DMS 273 treated with DMSO at 0.1 percent for 48 hours (cell line): ENCODE measurements at places on chromosomes 2 and 18.

DNA sequence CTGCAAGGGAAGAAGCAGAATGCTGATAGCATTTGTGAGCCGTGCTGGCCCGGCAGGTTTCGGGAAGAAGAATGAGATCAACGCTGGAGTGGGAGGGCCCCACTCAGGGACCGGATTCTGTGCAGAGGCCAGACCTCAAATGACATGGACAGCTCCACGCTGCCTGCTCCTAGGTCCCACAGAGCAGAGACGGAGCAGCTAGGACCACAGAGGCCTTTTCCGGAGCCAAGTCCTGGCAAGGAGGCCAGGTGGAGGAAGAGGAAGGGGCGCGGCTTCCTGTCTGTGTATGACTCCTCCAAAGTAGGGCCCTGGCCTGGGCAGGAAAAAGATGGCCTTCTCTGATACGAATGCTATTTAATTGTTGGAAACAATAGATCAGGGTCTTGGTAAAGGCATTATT, 139.9 kb downstream of the LRRC30 start:
- no peak for DNase-seq

- no peak for DNase-seq
These were observed 309.4 kb downstream of the PTPRM start for GRCh38 chr18:7876354-7877104.

DNA sequence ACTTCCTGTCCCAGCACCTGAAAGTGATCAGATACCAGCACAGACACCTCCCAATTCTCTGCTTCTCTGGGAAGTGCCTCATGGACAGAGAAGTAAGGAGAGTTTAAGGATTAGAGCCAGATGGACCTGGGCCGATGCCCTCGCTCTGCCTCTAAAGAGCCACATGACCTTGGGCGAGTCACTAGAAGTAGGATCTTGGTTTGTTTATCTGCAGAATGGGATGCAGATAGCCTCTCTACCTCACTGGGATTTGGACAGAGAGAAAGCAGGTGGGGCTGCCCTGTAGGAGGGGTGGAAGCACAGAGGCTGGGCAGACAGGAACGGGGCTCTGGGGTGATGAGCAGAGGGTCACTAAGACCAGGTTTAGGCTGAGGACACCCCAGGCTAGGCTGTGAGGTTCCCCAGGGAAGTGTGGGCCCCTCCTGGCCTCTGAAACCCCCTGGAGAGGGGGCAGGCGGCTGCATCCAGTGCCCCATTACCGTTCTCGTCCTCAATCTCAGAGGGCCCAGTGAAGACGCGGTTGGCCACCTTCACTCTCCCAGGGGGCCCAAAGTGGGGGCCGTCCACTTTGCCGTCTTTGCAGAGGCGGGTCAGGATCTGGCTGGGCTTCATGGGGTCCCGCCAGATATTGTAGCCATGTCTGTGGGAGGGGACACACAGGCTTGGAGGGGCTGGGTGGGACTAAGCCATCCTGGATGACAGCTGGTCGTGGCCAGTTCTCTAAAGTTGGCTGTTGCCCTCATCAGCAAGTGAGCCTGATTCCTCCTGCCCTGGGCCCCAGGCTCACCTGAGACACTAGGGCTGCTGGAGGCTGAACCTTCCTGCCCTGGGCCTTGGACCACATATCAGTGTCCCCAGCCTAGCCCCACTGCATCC, 13.3 kb downstream of the OTOF start:
- DNase-seq = no peak

DNA sequence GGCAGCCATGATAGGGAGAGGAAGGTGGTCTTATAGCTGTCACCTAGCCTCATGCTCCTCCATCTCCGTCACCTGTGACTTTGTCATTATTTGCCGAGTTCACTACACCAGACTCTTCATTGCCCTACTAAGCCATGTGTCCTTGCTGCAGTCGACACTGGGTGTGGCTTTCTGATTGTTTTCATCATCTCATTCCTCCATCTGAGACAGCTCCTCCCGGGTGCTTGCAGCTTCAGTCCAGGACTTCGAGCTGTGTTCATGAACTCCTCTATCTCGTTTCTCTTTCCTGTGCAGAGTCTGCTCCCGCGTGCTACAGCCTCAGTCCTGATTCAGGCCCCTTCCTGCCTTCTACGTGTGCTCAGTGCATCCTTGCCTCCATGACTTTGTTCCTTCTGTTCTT, 295.1 kb upstream of the TNP1 start:
- DNase-seq = no peak

DNA sequence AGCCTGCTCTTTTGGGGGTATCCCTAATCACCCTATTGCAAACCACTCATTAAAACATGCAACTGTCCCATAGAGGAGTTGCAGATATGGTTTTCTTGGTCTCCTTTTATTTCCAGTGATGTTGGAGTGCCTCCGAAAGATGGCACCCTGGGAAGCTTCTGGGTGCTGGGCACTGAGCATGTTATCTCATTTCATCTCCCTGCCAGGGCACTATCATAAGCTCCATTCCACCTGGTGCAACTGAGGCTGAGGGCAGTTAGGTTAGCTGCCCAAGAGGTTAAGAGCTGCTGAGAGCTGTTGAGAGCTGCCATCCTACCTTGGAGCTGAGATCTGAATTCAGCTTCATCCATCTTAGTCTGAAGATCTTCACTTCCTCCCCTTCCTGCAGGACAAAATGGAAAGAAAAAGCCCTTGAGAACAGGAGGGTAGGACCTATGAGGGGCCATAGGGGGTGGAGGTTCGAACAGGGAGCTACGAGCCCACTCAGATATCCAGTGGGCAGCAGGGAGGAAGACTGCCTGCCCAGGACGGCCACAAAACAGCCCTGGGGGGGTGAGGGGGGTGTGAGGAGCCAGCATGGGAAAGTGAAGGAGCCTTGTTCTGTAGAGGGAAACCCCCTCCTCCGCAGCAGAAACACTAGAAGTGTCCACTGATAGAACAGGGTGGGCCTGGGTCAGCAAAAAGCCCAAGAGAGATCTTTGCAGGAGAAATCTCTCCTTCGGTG, 202.5 kb downstream of the ZFP36L2 start:
- no peak for DNase-seq

DNA sequence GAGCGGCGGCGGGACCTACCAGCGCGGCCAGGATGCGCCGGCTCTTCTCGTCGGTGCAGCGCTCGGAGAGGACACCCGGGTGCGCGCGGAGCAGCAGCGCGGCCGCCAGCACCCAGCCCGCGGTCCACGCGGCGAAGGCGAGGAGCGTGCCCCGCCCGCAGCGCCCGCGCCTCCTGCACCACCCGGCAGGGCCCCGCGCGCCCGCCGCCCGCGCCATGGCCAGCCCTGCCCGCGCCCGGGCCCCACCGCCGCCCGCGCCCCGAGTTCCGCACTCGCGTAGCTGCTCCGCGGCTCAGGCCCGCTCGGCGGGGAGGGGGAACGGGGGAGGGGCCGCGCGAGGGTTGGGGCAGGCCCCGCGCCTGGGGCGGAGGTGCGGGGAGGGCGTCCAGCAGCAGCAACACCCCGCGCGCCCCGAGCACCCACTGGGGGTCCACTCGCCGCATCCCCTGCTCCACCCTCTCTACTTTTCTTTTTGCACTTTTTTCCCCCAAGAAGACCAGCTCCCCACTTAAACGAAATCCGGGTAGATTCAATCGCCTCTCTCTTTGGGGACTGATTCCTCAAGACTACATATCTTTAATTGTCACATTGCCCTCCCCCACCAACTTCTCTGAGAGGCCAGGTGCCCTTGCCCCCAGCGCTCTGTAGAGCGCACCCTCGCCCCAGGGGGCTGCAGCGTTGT, at the start of gene DIPK1C:
TSS of gene DIPK1C (minus strand) at position 266 of the 682 bp plus-strand sequence. CDS start at position 217, 49 bp downstream.
- no peak for DNase-seq

- no peak for DNase-seq
These were observed 14.5 kb downstream of the MYOM1 start for GRCh38 chr18:3205239-3205638.

DNA sequence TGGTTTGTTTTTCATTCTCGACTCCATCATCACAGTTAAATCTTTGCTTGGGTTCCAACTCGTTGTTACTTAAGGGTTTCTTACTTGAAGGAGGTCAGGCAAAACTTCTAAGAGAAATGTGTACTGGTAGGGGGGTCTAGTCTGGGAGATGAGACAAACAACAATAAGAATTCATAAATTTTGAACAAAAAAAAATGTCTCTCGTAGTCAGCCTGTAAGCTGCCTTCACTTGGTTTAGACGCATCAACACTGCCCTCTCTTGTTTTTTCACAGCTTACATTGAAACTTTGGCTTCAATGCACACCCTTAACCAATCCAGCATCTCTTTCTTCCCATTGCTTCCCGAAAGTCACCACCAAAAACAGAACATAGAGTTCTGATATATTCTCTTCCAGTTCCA, 576.4 kb upstream of the PIK3C3 start:
- DNase-seq = no peak

GRCh38 chr2:97996679-97997078, 931 bp upstream of the TMEM131 start:
- no peak for DNase-seq

DNA sequence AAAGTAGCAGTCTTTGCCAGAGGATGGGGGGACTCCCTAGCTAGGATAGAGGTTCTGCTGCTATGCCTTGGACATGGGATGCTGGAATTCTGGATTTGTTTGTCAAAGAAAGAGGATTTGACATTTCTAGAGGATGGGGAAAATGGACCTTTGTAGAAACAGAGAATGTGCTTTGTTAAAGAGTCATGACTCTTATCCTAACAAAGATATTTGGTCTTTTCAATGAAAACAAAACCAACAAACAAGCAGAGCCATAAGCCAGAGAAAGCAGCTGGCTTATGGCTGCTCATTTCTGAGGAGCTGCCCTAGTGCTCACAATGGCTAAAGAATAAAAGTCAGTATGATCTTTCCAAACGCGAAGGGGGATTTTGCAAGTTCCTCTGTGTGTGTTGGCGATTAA, 40.8 kb upstream of the MAPRE2 start:
- no peak for DNase-seq

- DNase-seq = no peak
These were observed 274.7 kb upstream of the SIX2 start for GRCh38 chr2:45283764-45284620.

DNA sequence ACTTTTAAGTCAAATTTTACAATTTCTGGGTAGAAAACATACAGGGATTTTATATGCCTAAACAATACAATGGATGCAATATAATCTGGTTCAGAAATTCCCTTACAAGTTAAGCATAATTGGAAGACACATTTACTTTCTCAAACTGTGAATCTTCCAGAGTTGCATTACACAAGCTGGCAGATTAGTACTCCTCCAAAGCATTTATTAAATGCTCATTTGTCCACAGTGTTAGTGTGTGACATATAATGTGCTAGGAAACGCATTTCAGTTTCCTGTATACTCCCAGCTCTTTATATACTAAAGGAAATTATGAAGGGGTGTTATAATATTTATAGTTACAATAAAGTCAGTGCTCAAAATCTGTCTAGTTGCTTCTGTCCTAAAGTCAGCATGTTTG, 239.0 kb upstream of the FIGN start:
- no peak for DNase-seq

- DNase-seq = no peak
These were observed 70.5 kb downstream of the CLHC1 start for GRCh38 chr2:55161295-55162210.

DNA sequence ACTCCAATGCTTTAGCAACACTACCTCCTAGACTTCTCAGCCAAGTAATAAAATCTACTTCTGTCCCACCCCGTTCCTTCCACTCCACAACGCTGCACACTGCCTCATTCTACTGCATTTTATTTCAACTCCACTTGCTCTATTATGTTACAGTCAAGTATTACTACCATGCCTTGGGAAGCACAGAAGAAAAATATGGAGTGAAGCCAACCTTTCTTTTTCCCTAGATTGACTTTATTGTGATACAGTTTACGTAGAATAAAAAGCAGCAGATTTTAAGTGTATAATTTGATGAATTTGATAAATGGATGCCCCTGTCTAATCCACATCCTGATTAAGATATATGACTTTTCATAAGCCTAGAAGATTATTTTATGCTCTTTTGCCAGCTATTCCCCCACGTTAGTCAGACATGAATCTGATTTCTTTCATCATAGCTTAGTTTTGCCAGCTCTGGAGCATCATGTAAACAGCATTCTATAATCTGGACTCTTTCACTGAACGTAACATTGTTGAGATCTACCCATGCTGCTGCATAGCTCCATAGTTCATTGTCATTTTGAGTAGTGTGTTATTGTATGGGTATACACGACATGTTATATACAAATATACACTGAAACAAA, 676.8 kb upstream of the RAB6C start:
- no peak for DNase-seq

GRCh38 chr2:224523626-224524577, 61.3 kb downstream of the CUL3 start:
- DNase-seq = no peak

DNA sequence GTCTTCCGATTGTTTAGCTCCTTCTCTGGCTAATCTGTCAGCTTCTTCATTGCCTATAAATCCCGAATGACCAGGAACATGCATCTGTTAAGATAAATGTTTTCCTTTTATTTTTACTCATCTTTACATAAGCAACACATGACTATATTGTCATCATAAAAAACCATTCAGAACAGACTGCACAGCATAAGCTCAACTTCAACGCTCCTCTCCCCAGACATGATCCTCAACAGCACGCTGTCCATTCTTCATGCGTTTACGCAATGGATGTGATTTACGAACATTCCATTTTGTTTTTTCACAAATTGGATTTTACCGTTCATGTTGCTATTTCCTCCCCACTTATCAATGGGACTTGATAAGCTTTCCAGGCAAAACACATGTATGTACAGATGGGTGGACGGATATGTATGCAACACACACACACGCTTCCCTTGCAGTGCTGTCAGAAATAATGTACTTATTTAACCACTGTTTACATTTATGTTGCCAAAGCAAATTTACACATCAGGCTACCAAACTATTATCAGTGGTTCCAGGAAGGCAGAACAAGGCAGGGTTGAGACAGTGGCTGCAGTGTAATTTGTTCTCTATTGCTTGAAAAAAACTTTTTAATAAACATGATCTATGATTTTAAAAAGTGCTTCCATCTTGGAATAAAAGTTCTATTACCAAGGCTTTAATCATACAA, 12.2 kb downstream of the RNASEH1 start:
- DNase-seq = no peak
